ENCODE measurements at places on chromosomes 1 and 21.

- DNase-seq: no peak
Measured at GRCh38 chr21:33398361-33398760, 4.9 kb upstream of the IFNGR2 start.

DNA sequence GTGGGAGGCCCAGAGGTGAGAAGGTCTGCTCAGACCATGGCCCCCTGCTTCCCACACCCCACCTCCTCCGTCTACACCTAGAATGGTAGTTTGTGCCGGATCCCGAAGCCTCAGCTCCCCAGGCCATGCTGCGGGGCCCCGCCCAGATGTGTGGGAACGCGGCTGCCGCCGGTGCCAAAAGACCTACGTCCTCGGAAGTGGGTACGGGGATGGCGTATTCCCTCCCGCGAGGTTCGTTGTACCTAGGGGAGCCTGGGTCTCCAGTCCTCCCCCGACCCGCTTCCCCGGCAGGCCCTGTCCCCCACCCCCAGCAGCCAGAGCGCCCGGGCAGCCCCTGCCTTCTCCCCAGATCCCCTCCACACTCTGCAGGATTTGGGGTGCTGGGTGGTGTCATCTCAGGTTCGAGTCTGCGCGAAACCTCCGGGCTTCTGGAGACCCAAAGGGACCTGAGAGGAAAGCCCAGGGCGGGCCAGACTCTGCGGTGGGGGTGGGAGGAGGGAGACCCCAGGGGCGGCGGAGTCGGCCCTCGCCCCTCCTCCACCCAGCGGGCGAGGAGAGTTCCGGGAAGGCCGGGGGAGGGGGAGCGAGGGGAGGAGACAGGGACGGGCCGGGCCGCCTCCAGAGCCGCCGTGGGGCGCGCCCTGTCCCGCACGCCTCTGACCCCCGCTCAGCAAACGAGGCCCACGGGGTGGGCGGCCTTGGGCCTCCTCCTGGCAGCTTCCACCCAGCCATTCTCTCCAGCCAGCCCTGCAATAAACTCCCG is 6.2 kb upstream of the PRDM16 start:
- no peak for DNase-seq

- no peak for DNase-seq
Measured at GRCh38 chr1:12296623-12297022, 66.8 kb downstream of the VPS13D start.

- no peak for DNase-seq
Measured at GRCh38 chr1:40092241-40092640, 4.8 kb downstream of the PPT1 start.

- DNase-seq: no peak
Measured at GRCh38 chr1:3552751-3553150, 58.6 kb downstream of the MEGF6 start.

GRCh38 chr1:153985941-153986761 is at the start of gene RAB13:
RAB13 (minus strand) TSS chr1:153986339; CDS start chr1:153986236, 103 bp downstream.
- DNase-seq: no peak

- DNase-seq: no peak
Measured at GRCh38 chr1:29985606-29985945, 737.8 kb downstream of the MATN1 start.

- DNase-seq: no peak
Measured at GRCh38 chr1:44553127-44553758, 121.0 kb downstream of the TMEM53 start.

DNA sequence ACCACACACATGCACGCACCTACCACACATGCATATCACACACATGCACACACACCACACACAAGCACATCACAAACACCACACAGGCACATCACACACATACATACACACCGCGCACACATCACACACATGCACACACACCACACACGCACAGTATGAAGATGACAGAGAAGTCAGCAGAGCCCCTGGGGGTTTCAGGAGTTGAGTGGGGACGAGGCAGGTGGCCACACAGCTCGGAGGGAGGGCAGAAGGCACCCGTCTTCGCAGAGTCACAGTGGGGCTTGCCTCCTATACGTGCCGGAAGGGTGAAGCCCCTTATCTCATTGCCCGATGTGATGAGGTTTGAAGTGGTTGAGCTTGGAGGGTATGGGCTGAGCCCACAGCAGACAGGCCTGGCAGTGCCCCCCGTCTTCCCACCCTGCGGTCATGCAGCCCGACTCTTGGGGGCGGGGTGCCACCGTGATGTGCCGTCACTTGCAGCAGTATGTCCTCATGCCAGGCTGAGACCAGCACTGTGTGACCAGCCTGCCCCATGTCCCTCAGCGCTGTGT is 9.9 kb downstream of the PDE9A start:
- no peak for DNase-seq

DNA sequence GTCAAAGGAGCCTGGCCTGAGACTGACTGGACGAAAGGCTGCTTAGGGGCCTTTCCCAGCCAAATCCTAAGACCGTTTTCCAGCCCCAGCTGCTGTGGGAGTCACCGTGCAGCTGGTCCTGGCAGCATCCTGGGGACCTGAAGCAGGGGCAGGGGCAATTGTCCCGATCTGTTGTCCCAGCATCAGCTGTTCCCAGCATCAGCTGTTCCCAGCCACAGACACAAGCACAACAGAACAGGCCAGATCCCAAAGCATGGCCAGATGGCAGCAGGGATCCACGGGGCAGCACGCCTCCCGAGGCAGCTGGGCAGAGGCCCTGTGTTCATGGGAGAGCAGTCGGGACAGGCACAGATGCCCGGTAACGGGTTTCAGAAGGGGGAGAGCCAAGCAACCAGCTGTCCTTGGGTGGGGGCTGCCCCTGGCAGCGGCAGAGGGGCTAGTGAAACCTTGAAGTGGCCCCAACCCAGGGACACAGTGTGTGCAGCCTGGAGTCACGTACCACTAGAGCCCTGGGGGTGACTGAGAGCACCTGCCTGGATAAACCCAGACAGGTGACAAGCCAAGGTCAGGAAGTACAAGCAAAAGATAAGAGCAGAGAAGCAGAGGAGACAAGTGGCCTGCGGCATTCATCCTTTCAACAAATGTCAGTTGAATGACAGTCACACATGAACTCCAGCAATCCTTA is 13.3 kb downstream of the CELA2B start:
- DNase-seq: no peak

DNA sequence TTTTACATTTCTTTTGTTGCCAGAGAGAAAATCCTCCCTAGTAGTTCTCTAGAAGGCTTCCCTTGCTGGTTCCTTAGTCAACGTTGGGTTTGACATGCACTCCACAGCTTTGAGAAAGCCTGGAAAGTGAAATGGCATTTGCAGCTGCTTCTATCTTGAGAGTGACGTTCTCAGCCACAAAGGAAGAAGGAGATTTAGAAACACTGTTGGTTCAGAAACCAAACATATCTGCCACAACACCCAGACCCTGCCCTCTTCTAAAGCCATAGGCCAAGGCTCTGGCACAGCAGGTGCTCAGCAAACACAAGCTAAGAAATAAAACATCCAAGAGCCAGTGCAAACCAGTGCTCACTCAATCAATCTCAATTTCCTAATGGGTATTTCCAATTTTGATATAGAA is 121.4 kb downstream of the CCDC185 start:
- no peak for DNase-seq

DNA sequence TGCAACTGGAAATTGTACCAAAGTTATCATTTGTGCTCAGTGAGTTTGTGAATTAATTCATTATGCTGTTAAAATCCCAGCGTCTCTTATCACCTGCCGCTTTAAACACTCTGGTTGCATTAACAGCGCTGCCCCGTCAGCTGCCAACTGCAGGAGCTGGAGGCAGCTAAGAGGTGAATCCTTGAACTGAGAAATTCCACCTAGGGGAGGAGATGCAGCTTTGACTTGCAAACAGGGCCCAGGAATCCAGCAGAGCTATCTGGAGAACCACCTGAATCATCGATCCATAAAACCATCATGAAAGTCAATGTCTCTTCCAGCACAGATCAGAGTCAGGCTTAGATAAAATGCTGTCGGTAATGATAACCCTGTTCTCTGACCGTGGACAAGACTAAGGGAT is 140.7 kb upstream of the PTBP2 start:
- DNase-seq: no peak

DNA sequence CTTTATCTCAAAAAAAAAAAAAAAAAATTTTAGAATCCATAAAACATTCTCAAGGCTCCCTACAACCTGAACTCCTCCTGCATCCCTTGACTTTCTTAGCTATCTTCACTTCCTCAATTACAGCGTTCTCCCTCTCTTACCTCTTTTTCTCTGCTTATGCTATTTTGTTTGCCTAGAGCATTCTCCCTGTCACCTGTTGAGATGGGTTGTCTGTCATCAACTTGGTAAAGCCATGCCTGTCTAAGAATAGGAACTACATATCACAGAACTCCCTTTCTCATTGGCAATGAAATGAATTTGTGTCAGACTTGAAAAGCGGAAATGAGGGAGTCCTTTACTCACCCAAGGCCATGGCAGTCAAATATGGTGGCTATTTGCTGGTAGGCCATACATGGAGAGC is 129.6 kb upstream of the CACHD1 start:
- DNase-seq: no peak

DNA sequence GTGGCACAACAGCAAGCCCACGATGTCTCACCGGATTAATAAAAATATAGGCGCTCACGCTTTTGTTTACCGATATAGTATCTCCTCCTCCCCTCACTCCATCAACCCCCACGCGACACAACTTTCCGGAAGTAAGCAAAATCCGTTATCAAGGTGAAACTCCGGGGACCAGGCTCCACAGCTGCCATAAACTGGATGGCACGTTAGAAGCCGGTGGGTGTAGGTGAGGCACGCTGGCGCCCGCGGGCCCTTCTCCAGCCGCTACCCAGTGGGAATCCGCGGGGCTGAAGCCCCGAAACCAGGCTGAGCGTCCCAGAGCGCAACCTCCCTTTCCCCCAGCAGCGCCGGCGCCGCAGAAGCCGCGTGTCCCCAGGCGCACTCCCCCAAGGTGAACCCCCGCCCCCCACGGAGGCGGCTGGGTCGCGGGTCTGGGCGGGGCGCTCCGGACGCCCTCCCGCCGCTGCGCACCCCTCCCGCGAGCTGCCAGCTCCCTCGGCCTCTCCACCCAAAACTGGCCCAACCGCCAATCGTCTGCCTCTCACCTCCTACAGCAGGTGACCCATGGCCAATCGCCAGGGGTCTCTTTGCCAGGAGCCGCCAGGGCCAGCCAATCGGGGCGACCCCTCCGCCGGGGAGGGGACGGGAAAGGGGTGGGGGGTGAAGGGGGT is 112.4 kb downstream of the OSBPL9 start:
- DNase-seq: peak; percentile 96

DNA sequence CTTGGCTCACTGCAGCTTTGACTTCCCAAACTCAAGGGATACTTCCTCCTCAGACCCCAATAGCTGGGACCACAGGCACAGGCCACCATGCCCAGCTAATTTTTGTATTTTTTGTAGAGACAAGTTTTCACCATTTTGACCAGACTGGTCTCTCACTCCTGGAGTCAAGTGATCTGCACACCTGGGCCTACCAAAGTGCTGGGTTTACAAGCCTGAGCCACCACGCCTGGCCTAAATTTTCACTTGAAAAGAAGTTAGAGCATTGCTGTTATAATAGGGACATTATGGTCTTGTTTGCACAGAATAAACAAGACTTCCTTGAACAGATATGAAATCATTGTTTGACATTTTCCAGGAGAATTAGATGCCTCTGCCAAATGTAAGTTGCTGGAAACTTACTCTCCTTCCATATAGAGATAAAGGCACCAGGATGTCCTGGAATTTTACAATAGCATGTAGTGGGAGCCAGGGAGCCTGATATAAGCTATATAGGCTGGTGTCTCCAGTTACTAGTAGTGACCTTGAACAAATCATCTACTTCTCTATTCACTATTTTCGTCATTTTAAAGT is 16.9 kb downstream of the SLC35A3 start:
- DNase-seq: no peak
